ENCODE measurements at places on chromosomes 4 and X.

DNA sequence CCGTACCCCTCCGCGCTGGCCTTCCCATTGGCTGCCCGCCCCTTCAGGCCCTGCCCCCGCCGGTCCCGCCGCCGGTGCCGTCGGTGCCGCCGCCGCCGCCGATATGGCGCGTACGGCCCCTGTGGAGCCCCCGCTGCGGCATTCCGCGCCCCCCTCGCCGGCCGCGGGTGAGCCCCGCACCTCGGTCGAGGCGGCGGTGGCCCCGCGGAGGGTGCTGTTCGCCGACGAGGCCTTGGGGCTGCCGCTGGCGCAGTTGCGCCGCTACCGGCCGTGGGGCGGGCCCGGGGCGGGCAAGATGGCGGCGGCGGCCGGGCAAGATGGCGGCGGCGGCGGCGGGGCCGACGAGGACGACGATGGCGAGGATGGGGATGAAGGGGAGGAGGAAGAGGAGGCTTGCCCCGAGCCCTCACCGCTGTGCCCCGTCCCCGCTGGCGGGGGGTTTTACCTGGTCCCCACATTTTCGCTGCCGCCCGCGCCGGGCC, at the start of gene PPP1R3F:
TSS of gene PPP1R3F (plus strand) at position 27 of the 482 bp plus-strand sequence. CDS start at position 104, 77 bp downstream.
- DNase-seq: no peak

GRCh38 chr4:96913441-96914080, 1073.7 kb downstream of the PDHA2 start:
- no peak for DNase-seq

DNA sequence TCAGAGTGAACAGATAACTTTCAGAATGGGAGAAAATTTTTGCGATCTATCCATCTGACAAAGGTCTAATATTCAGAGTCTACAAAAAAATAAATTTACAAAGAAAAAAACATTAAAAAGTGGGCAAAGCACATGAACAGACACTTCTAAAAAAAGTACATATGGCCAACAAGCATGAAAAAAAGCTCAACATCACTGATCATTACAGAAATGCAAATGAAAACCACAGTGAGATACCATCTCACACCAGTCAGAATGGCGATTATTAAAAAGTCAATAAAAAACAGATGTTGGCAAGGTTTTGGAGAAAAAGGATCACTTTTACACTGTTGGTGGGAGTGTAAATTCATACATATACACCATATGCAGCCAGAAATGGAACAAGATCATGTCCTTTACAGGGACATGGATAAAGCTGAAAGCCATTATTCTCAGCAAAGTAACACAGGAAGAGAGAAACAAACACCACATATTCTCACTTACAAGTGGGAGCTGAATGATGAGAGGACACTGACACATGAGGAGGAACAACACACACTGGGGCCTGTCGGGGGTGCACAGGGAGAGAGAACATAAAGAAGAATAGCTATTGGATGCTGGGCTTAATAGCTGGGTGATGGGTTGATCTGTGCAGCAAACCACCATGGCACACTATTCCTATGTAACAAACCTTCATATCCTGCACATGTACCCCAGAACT, 41.6 kb upstream of the ITM2A start:
- DNase-seq: no peak

- no peak for DNase-seq
Observed at GRCh38 chr4:1239950-1240307, 9.0 kb downstream of the CTBP1 start.

DNA sequence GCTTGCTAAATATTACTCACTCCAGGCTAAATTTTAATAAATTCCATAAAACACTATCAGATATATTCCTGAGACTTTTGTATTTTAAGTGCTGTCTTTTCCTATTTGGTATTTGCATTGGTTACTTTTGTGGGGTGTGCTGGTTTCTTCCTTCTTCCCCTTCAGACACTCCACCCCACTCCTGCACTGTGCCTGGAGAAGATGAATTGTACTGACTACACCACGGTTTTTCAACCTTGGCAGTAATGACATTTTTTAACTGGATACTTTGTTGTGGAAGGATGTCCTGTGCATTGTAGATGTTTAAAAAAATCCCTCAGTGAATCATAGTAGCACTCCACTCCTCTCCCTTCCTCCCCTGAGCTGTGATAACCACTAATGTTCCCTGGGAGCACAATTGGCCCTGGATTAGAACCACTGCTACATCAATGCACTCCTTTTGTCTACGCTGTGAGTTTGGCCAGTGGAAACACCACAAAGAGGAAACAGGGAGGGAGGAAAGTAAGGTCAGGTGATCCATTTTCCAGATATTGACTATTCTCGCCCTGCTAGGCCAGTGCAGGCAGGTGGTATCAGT, 36.3 kb downstream of the SNCA start:
- DNase-seq: no peak

GRCh38 chrX:105745863-105746262, 76.5 kb upstream of the NRK start:
- no peak for DNase-seq

DNA sequence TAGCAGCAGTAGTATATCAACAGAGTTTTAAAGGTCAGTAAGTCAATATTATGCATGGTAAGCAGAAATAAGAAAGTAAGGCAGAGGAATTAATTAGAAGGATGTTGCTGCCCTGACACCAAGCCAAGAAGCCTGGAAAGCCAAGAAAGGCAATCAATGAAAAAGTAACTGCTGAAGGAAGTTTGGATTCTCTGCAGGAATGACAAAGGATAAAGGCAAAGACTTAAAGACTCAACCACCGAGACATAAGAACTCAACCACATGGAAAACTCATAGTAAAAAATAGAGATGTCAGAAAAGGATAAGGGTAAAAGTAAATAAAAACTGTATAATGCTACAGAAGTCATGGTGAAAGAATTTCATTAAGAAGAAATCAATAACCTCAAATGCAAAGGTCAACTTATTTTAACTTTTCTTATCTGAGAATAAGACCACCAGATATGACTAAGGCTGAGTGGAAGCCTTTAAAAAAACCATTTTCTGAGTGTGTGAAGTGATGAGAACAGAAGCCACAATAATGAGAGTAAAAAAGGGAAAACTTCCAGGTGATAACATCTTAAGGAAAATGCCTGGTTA, 55.2 kb downstream of the NEK1 start:
- DNase-seq: no peak

DNA sequence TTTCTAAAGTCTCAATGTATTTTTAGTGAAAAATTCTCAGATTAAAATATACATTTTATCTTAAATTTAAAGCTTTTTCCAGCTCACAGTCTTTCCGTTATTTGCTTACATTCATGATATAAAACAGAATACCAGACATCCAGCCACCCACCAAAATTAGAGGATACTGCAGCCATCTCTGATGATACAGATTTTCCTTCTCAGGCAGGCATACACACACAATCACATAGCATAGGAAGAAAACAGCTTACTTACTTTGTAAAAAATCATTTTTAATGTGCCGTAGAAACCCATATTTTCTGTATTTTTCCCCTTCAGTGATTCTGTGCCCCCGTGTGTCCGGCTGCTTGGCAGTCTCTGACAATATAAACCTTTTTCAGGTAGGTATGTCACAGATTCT, 183.7 kb downstream of the FBXW7 start:
- DNase-seq: no peak

DNA sequence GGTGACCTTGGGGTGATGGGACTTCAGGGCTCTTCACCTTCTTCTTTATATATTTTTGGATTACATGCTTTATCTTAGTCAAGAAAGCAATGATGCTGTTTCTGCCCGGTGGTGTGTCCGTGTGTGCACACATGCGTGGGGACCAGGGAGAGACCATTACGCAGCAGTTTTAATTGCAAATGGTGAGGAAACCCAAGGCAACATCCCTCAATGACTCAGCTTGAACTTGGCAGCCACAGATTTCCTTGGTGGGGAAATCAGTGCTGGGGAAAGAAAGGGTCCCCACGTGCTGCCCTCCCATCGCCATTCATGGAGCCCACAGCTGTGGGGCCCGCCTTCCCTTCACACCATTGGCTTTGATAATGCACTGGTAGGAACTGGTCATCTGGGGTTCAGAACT, 46.2 kb upstream of the C4orf50 start:
- DNase-seq: no peak

- DNase-seq: no peak
Observed at GRCh38 chr4:36493251-36493650, 211.8 kb downstream of the DTHD1 start.

- peak; percentile 43 for DNase-seq
Observed at GRCh38 chr4:37825968-37826294, 555 bp upstream of the PGM2 start.

DNA sequence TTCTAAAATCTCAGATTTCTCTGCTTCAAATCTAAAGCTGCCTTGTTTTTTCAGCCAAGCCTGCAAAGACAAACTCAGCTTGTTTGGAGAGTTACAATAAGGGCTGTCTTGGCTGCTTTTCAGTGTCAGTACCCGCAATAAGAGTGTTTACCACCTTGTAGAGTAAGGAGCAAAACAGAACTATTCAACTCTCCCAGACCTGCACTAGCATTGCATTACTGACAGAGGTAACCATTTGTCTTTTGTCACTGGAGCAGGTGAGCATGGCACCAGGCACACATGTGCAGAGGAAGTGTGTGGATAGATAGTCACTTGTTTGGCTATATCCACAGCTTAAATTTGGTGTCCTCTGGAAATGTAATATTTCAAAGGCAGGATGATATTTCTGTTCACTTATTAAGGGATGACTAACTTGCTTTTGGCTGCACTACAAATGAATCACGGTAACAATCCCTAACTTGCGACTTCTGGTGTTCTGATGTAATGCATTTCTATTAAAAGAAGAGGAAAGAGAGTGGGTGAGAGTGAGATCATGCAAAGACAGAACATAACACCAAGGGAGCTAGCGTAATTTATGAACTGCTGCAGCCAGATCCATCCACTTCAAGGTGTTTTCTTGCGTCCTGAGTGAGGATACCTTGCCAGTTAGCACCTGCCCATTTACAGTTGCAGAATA, 38.6 kb downstream of the PTCHD1 start:
- DNase-seq: peak; percentile 2

GRCh38 chr4:100590325-100590724, 72.5 kb upstream of the EMCN start:
- DNase-seq: no peak

DNA sequence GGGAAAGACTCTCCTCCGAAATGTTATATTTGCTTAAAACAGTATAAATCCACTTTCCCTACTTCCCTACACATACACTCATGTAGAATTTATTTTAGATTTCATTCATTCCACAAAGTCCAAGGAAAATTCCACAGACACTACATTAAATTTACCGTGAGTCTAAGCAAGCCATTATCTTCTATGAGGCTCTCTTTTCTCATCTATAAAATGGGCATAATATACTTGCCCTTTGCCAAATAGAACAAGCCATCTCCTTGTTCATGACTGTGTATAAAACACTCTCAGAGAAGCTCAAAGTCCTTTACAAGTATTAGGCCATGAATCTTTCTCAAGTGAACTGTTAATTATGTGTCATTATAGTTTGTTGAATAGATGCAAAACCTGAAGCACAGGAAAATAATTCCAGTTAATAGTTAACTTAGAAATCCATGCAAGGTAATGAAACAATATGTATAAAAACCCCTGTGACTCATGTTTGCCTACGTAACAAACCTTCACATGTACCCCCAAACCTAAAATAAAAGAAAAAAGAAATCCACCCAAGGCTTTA, 10.7 kb downstream of the TEC start:
- DNase-seq: no peak

DNA sequence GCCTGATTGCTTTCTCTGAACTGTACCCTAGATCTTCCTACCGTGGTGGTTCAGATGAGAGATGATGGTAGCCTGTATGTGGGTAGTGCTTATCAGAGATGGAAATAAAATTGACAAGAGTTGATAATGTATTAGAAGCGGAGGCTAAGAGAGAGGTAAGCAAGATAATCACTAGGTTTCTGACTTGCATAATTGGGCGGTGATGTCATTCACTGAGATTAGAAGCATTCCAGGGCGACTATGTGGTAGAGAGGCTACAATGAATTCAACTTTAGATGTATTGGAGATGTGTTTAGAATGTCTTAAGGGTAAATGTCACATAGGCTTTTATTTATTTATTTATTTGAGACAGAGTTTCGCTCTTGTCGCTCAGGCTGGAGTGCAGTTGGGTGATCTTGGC, 415 bp upstream of the TENM3 start:
- no peak for DNase-seq

GRCh38 chr4:23631255-23631950, 258.4 kb downstream of the PPARGC1A start:
- no peak for DNase-seq

GRCh38 chrX:17859609-17860178, 1.4 kb downstream of the RAI2 start:
- DNase-seq: no peak

GRCh38 chr4:4480205-4480604, 61.6 kb downstream of the STX18 start:
- DNase-seq: no peak

DNA sequence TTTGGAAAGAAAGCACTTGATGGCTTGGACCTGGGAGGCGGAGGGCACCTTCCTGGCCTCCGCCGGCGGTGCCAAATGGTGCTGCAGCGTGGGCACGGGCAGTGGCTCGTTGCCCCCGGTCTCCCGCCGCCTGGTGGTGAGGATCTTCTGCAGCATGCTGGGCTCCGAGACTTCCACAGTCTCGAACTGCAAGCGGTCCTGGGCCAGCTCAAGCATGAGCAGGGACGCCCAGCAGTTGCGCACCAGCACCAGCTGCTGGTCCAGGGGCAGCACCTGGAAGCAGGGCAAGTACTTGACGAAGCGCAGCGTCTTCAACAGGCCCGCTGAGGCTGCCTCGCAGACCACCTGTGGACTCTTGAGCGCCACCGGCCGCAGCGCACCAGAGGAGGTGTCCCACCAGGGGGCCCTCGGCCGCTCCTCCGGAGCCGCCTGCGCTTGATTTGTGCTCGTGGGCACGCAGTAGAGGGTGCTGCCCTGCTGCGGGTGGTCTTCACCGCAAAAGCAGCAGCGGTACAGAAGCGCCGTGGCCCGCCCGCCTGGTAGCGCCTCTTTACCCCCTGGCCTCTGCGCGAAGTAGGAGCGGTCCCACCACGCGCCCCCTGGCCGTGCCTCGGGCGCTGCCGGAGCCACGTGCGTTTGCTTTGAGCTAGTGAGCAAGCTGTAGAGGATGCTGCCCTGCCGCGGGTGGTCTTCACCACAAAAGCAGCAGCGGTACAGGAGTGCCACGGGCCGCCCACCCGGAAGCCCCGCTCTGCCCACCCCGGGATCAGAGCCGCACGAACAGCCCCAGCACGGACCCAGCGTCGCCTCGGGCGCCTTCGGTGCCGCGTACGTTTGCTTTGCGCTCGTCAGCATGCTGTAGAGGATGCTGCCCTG, 689 bp downstream of the NR0B1 start:
- DNase-seq: no peak

DNA sequence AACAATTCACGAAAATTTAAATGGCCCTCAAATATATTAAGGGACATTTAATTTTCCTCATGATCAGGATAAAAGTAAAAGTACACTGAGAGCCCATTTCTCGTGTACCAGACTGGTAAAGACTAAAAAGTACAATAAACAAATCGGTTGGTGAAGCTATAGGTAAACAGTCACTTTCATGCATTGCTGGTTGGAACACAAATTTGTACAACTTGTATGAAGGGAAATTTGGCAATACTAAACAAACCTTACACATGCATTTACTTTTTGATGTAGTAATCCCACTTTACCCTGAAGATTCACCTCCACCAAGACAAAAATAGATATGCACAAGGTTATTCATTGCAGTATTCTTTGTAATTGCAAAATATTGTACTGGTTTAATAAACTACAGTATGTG, 31.4 kb upstream of the MBNL3 start:
- DNase-seq: no peak
